DND-41 (cell line): ENCODE measurements at places on chromosomes 16 and 17.

DNA sequence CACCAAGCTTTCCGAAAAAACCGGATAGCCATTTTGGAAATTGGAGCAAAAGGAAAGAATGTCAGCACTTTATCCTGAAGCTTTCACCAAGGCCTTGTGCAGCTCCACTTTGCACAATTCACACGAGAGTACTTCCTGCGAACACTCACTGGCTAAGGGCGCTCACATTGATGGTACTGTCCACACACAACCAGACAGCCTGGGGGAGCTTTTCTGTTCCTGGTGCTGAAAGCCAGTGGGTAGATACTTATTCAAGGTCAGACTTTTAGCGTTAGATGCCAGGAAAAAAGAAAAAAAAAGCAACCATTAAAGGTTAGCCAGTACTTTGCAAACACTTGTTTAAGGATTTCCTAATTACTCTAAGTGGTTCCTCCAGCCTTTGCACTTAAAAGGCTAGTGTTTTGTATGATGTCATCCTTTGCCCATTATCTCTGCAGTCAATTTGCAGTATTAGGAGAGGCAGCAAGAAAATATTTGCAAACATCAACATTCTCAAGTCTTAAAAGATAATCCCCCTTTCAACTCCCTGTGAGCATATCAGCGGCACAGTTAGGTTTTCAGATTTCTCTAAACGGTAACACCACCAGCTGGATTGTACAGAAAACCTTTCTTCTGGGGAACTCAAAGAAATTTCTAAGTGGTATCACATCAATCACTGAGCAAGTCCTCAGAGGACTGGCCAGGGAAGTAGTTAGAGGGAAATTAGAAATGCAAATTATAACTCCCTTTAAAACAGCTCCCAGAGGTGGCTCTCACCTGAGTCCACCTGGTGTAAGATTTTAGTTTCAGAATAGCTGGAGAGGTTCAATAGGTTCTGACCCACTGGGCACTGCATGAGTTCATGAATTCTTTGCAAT is 243.4 kb upstream of the IRX5 start:
- no peak overlapping the region for H3K27ac ChIP-seq
- no peak overlapping the region for H3K4me3 ChIP-seq
- H3K36me3 ChIP-seq, result no peaks in the 10 kb centered on the region
- DNase-seq, result no peak

DNA sequence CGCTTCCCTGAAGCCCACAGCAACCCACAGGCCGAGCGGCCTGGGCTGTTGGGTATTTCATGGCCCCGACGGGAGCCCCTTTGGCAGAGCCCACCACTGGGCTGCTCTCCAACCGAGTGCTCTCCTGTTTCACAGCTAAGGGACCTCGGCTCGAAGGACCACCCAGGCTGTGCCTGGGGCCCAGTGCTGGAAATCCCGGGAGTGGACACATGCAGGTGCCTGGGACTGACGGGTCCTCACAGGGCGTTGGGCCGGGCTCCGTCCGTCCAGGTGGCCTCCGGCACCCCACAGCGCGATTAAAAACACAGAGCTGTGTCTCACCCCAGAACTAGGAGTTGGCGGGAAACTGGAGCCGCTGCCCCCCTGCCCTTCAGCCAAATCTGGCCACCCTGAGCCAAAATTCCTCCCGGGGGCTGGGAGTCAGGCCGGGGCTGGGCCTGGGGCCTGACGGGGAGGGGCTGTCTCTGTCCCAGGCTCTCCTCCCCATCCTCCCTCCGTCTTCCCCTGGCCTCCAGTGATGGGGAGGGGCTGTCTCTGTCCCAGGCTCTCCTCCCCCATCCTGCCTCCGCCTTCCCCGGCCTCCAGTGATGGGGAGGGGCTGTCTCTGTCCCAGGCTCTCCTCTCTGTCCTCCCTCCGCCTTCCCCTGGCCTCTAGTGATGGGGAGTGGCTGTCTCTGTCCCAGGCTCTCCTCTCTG is 14.1 kb downstream of the UTS2R start:
- H3K27ac ChIP-seq, result no peak overlapping the region
- H3K27me3 ChIP-seq, result no peaks in the 10 kb centered on the region
- H3K36me3 ChIP-seq, result no peaks in the 10 kb centered on the region
- DNase-seq, result no peak

- H3K27ac ChIP-seq, result no peak overlapping the region
- no peak for DNase-seq
- no peaks in the 10 kb centered on the region for H3K27me3 ChIP-seq
- H3K4me1 ChIP-seq, result no peaks in the 10 kb centered on the region
- H3K36me3 ChIP-seq, result peaks cover 92% of the 10 kb centered on the region
- H3K4me3 ChIP-seq, result no peak overlapping the region
These were observed 16.9 kb upstream of the CYTH1 start for GRCh38 chr17:78798695-78799559.

DNA sequence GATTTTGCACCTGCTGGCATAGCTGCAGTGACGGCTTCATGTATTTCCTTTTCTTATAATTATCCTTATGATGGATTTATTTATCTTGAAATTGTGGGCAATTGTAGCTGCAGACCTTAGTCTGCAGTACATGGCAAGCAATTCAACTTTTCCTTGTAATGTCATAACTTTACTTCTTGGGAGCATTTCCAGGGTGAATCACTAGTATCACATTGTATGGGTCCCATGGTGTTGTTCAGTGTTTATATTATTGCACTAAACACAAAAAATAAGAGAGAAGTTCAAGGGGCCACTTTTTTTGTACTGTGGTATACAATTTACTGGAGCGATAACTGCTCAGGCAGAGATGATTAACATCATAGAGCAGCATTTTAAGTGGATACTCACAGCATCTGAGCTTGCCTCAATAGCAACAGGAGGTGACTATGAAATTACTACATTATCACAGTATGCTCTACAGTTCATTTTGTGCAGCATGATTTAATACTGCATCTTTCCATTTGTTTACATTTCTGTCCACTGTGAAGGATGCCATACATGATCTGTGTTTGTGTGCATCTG is 169.5 kb downstream of the STX8 start:
- no peaks in the 10 kb centered on the region for H3K36me3 ChIP-seq
- H3K4me1 ChIP-seq, result no peaks in the 10 kb centered on the region
- DNase-seq, result no peak
- no peak overlapping the region for H3K27ac ChIP-seq

DNA sequence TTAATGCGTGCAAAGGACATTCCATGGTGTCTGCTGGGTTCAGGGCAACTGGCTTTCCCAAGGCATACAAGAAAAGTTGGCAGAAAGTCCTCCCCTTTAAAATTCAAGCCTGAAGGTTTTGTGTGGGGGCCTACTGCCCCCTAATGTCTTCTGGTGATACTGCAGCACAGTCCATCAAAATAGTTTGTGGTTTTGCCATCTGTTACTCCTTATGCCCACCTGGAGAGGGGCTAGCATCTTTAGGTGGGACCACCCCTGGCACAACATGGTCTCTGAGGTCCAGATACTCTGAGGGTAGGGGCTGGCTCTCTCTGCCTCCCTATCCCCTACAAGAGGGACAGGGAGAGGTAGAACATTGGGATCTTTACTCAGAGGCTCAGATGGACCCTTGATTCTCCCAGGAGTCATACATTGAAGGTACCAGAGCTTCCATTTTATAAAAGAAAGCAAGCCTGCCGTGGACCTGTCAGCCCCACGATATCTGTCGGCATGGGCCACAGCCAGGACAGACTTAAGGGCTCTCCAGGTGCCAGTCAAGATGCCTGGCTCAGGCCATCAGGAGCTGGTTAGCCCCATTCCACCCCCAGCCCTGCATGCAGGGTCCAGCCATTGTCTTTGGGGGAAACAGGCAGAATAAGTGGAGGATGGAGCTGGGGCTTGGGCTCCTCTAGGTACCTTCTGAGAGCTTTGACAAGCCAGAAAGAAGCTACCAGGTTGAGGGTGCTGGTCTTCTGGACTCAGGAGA is 6.3 kb downstream of the ESRP2 start:
- peaks cover 57% of the 10 kb centered on the region for H3K36me3 ChIP-seq
- no peaks in the 10 kb centered on the region for H3K4me1 ChIP-seq
- no peak overlapping the region for H3K27ac ChIP-seq
- no peak overlapping the region for H3K4me3 ChIP-seq

DNA sequence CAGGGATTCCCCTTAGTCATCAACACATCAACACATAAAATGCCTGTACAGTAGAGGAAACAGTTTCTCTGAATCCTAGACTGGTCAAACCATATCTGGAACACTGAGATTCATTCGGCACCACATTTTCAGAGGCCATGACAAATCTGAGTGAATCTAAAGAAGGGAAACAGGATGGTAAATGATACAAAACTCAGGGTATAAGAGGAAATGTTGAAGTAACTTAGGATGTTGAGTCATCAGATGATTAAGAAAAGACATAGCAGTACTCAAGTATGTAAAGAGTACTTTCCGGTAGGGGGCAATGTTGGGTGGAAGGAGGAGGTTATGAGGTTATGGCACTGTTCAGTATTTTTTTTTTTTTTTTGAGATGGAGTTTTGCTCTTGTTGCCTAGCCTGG is 358.5 kb upstream of the PMFBP1 start:
- H3K36me3 ChIP-seq, result no peaks in the 10 kb centered on the region
- no peak overlapping the region for H3K27ac ChIP-seq
- DNase-seq, result no peak
- H3K4me1 ChIP-seq, result no peaks in the 10 kb centered on the region
- H3K4me3 ChIP-seq, result no peak overlapping the region

DNA sequence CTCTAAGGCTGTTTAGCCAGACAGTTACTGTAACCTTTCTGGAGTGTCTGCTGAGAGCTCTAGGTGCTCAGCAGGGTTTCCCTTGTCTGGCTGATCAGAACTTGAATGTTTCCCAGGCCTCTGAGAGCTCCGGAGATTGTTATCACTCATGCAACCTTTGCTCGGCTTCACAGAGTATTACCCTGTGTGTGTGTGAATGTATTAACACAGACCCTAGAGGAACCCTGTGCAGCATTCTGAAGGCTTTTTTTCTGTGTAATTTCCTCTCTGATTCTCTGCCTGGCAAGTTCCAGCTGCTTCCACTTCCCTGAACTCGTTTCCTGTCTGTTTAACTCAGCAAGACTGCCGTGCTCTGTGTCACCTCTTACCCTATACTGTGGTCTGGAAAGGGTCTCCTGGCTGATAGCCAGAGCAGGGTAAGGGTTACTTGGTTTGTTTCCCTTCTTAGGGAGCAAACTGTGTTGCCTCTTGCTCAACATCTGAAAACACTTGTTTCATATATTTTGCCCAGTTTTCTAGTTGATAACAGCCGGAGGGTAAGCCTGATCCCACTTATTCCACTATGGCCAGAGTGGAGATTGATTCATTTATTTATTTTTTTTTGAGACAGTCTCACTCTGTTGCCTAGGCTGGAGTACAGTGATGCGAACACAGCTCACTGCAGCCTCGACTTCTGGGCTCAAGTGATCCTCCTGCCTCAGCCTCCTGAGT is 21.7 kb downstream of the PRMT7 start:
- H3K4me3 ChIP-seq, result peak overlapping the region; percentile 33
- no peaks in the 10 kb centered on the region for H3K27me3 ChIP-seq
- DNase-seq, result peak; percentile 88

DNA sequence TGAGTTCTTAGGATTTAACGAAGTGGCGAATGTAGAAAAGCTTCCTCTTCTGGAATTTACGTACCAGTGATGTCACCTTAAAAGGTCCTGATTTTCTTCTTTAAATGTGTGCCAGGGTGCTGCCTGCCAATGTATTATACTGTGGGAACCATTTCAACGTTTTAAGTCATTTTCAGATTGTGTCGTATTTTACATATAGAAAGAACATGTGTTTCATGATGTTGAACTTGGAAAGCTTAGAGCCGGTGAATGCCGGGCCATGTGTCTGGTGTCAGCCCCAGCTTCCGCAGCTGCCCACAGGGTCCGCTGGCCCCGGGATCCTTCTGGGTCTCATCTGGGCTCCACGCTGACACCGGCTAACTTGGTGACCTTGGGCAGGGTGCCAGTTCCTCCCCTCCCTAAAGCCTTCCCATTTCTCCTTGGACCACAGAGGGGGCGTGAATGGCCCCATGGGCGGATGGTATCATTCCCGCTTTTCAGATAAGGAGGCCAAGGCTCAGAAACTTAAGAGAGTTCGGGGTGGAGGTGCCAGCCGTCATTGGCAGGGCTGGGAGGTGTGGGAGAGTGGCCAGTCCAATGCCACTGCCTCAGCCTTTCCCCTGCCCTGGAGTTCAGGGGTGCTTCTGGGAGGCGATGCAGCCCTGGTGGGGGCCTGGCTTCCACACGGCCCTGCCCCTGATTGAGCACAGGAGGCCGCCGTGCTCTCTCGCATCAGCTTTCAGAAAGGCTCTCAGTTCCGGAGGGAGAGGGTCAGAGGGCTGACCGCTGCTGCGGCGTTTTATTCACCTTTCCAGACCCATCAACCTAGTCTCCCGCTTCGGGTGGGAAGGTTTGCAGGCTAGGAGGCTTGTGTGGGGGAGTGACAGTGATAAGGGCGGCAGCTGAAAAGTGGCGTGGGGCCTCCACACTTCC is 68.8 kb upstream of the CIBAR2 start:
- H3K27ac ChIP-seq, result no peak overlapping the region
- H3K27me3 ChIP-seq, result peaks cover 5% of the 10 kb centered on the region
- H3K4me1 ChIP-seq, result no peaks in the 10 kb centered on the region

DNA sequence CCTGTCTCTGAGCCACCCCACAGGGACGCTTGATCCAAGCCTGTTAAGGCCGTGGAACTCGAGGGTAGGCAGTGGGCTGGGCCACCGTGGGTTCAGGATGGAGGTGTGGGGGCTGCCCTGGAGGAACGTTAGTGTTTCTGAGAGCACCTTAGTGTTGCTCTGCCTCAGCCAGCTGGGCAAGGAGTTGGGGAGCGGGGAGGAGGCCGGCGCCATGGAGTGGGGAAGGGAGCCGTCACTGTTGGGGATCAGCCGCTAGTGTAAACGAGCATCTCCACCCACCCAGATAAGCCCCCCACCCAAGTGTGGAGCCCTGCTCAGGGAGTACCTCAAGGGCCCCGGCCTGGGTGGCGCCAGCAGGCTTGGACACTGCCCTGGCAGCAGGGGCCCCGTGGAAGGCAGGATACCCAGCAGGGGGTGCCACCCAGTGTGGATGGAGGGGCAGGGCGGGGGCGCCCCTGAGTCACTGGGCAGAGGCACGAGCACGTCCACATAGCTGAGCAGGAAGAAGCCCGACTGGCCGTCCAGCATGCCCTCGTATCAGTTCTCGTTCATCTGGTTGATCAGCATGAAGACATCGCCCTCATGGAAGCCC is 98.6 kb downstream of the KPNA2 start:
- H3K4me1 ChIP-seq, result no peaks in the 10 kb centered on the region
- H3K27me3 ChIP-seq, result no peaks in the 10 kb centered on the region
- H3K36me3 ChIP-seq, result peaks cover 39% of the 10 kb centered on the region
- no peak overlapping the region for H3K27ac ChIP-seq
- no peak overlapping the region for H3K4me3 ChIP-seq
- DNase-seq, result no peak

- no peaks in the 10 kb centered on the region for H3K36me3 ChIP-seq
- H3K4me3 ChIP-seq, result no peak overlapping the region
- DNase-seq, result no peak
- H3K27ac ChIP-seq, result no peak overlapping the region
- peaks cover 39% of the 10 kb centered on the region for H3K27me3 ChIP-seq
These were observed 5.5 kb upstream of the KRT19 start for GRCh38 chr17:41533613-41534012.

- H3K4me1 ChIP-seq, result no peaks in the 10 kb centered on the region
- H3K27ac ChIP-seq, result no peak overlapping the region
- peaks cover 32% of the 10 kb centered on the region for H3K27me3 ChIP-seq
- no peak overlapping the region for H3K4me3 ChIP-seq
- DNase-seq, result no peak
These were observed 16.0 kb upstream of the LHX1 start for GRCh38 chr17:36921095-36921851.

GRCh38 chr17:76827736-76828135 is 40.5 kb upstream of the MGAT5B start:
- no peak overlapping the region for H3K4me3 ChIP-seq
- no peaks in the 10 kb centered on the region for H3K27me3 ChIP-seq
- DNase-seq, result no peak
- no peaks in the 10 kb centered on the region for H3K4me1 ChIP-seq
